Vagina (tissue), 2 donors: ENCODE measurements at places on chromosomes 7 and 10. TPM values are rescaled to one million over a fixed set of nuclear protein-coding genes. Genes with fewer than 3 reads are reported as not detected.

DNA sequence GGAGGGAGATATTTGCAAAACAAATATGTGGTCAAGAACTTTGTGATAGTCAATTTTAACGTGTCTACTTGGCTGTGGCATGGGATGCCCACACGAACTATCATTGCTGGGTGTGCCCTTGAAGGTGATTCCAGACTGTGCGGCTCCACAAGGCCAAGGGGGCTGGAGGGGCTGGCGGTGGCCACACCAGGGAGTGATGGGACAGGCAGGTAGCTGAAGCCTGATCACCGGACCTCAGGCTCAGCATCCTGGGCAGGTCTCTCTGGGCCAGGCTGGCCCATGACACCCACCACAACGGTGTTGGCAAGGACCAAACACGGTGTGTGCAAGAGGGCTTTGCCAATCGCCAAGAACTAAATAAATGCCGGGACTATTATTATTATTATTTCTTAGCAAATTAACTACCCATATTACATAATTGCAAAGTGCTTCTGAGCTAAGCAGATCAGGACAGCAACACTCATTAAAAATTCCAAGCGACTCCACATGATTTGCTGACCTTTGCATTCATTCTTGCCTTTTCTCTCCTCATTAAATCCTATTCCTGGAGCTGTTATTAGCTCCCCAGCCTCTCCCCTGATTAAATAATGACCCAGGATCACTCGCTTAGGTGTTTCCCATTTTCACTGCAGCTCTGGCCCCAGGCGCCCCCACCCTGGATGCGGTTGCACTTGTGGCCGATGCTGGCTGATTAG, 35.4 kb upstream of the PPP2R2D start:
- no peak for DNase-seq
- H3K27ac ChIP-seq, result no peak overlapping the region
- H3K36me3 ChIP-seq, result no peaks in the 10 kb centered on the region

GRCh38 chr10:117964536-117964935, 82.2 kb downstream of the RAB11FIP2 start:
- no peaks in the 10 kb centered on the region for H3K4me1 ChIP-seq
- no peak overlapping the region for H3K4me3 ChIP-seq
- no peaks in the 10 kb centered on the region for H3K27me3 ChIP-seq
- no peak overlapping the region for H3K27ac ChIP-seq
- H3K36me3 ChIP-seq, result no peaks in the 10 kb centered on the region

- no peaks in the 10 kb centered on the region for H3K27me3 ChIP-seq
- no peaks in the 10 kb centered on the region for H3K36me3 ChIP-seq
- peaks cover 20% of the 10 kb centered on the region for H3K4me1 ChIP-seq
- DNase-seq, result no peak
- no peak overlapping the region for H3K4me3 ChIP-seq
- H3K27ac ChIP-seq, result no peak overlapping the region
Observed at GRCh38 chr10:29881336-29881771, 178.0 kb downstream of the JCAD start.

GRCh38 chr10:97196223-97197029, 10.7 kb upstream of the SLIT1 start:
- H3K27me3 ChIP-seq, result no peaks in the 10 kb centered on the region
- H3K4me3 ChIP-seq, result peak overlapping the region; percentile 67
- H3K4me1 ChIP-seq, result peaks cover 14% of the 10 kb centered on the region
- peak overlapping the region; percentile 77 for H3K27ac ChIP-seq

- no peak for DNase-seq
- peak overlapping the region; percentile 99 for H3K27ac ChIP-seq
- H3K27me3 ChIP-seq, result no peaks in the 10 kb centered on the region
- H3K4me3 ChIP-seq, result peak overlapping the region; percentile 75
- no peaks in the 10 kb centered on the region for H3K36me3 ChIP-seq
Observed at GRCh38 chr7:76316984-76317781, 14.7 kb downstream of the HSPB1 start.

GRCh38 chr7:43653466-43653865, 70.6 kb downstream of the STK17A start:
- no peak for DNase-seq
- no peak overlapping the region for H3K4me3 ChIP-seq
- H3K27me3 ChIP-seq, result no peaks in the 10 kb centered on the region
- H3K4me1 ChIP-seq, result peaks cover 39% of the 10 kb centered on the region

The ESYT2 gene
- total RNA-seq, result 82.5 TPM

- no peak overlapping the region for H3K27ac ChIP-seq
- H3K36me3 ChIP-seq, result no peaks in the 10 kb centered on the region
- no peak overlapping the region for H3K4me3 ChIP-seq
- H3K4me1 ChIP-seq, result no peaks in the 10 kb centered on the region
- H3K27me3 ChIP-seq, result no peaks in the 10 kb centered on the region
Observed at GRCh38 chr10:83262434-83262833, 876.9 kb upstream of the GHITM start.

GRCh38 chr10:36608251-36608650, 517.1 kb upstream of the ANKRD30A start:
- no peaks in the 10 kb centered on the region for H3K36me3 ChIP-seq
- no peak overlapping the region for H3K4me3 ChIP-seq
- H3K27me3 ChIP-seq, result no peaks in the 10 kb centered on the region

The OR2A12 gene
- total RNA-seq, result not detected

The PIK3AP1 gene
- 5.9 TPM for total RNA-seq

The OR9A2 gene
- total RNA-seq, result not detected

GRCh38 chr7:53740971-53741370, 705.5 kb downstream of the POM121L12 start:
- H3K4me1 ChIP-seq, result no peaks in the 10 kb centered on the region
- no peak overlapping the region for H3K4me3 ChIP-seq
- DNase-seq, result no peak
- H3K27me3 ChIP-seq, result no peaks in the 10 kb centered on the region
- no peaks in the 10 kb centered on the region for H3K36me3 ChIP-seq

- no peaks in the 10 kb centered on the region for H3K4me1 ChIP-seq
- H3K4me3 ChIP-seq, result no peak overlapping the region
- no peaks in the 10 kb centered on the region for H3K27me3 ChIP-seq
- DNase-seq, result no peak
Observed at GRCh38 chr10:27794157-27794556, 48.5 kb upstream of the MKX start.

DNA sequence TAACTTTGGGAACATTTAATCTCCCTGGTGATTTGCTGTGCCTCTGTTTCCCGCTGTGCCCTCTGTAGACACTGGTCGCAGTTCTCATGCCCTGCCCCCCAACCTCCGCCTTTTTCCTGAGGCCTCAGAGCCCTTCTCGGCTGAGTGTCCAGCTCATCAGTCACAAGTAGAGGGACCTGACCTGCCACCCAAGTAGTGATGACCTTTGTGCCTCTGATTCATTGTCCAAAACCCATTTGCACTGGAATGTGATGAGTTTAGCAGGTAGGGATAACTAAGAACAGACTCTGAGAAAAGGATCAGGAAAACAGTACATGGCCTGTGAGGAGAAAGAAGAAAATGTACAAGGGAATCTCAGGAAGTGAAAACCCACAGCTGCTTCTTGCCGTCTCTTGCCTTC, 58.8 kb downstream of the LANCL2 start:
- H3K4me1 ChIP-seq, result no peaks in the 10 kb centered on the region
- H3K27me3 ChIP-seq, result no peaks in the 10 kb centered on the region
- H3K27ac ChIP-seq, result no peak overlapping the region
- H3K36me3 ChIP-seq, result peaks cover 12% of the 10 kb centered on the region

GRCh38 chr7:25240340-25240739, 12.1 kb upstream of the NPVF start:
- no peak for DNase-seq
- peaks cover 14% of the 10 kb centered on the region for H3K4me1 ChIP-seq
- H3K36me3 ChIP-seq, result no peaks in the 10 kb centered on the region
- no peak overlapping the region for H3K4me3 ChIP-seq

DNA sequence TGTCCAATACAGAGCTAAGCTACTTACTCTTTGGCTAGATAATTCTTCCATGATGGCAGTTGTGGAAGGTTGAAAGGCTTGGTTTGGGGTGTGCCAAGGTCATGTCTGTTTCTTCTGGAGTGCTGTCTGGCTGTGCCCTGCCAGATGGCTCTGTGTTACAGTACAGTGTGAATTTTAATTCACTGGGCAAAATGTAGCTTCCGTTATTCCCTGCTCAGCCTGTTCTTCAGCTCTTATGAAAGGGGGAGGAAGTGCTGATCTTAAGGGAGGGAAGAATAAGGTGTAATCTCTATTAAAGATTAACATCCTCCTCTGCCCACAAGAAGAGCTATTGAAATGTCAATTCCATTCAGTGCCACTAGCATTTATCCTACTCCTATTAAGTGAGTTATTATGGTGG, 52.2 kb downstream of the SND1 start:
- no peak overlapping the region for H3K4me3 ChIP-seq
- DNase-seq, result no peak
- no peaks in the 10 kb centered on the region for H3K27me3 ChIP-seq
- no peaks in the 10 kb centered on the region for H3K4me1 ChIP-seq
- no peak overlapping the region for H3K27ac ChIP-seq
- peaks cover 3% of the 10 kb centered on the region for H3K36me3 ChIP-seq

GRCh38 chr7:131443496-131443895, 112.9 kb downstream of the PODXL start:
- no peak overlapping the region for H3K27ac ChIP-seq
- H3K36me3 ChIP-seq, result peaks cover 20% of the 10 kb centered on the region
- no peak overlapping the region for H3K4me3 ChIP-seq
- no peaks in the 10 kb centered on the region for H3K27me3 ChIP-seq
- no peaks in the 10 kb centered on the region for H3K4me1 ChIP-seq
- no peak for DNase-seq

DNA sequence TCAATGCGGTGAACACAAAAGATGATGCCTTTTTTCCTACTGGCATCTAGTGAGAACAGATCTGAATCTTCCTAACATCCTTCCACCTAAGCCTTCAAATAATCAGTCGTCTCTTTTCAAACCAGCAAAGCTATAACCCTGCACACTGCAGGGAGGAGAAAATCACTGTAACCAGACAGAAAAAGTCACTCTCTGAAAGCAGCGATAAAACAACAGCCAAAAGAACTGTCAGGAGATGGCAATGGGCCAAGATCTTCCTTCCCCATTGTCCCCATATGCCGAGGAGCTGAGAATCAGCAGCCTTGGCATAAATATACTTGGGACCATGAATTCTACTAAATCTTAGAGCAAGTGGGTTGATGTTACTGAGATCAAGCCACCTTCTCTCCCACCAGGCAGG, 13.1 kb downstream of the FZD9 start:
- H3K27ac ChIP-seq, result peak overlapping the region; percentile 28
- H3K4me3 ChIP-seq, result no peak overlapping the region
- peaks cover 89% of the 10 kb centered on the region for H3K36me3 ChIP-seq
- DNase-seq, result no peak
- no peaks in the 10 kb centered on the region for H3K4me1 ChIP-seq

The CARD11 gene
- 2.9 TPM for total RNA-seq

- no peaks in the 10 kb centered on the region for H3K36me3 ChIP-seq
- DNase-seq, result no peak
- H3K4me1 ChIP-seq, result no peaks in the 10 kb centered on the region
- no peaks in the 10 kb centered on the region for H3K27me3 ChIP-seq
- no peak overlapping the region for H3K27ac ChIP-seq
Observed at GRCh38 chr10:76150139-76150875, 718.9 kb downstream of the LRMDA start.

The NME8 gene
- total RNA-seq, result not detected

The GIMAP7 gene
- total RNA-seq, result 16.0 TPM

- H3K4me3 ChIP-seq, result no peak overlapping the region
- no peak overlapping the region for H3K27ac ChIP-seq
- H3K4me1 ChIP-seq, result no peaks in the 10 kb centered on the region
- DNase-seq, result no peak
Observed at GRCh38 chr10:133141958-133142340, 18.1 kb upstream of the KNDC1 start.

- no peak for DNase-seq
- H3K4me1 ChIP-seq, result peaks cover 43% of the 10 kb centered on the region
- H3K4me3 ChIP-seq, result no peak overlapping the region
- no peaks in the 10 kb centered on the region for H3K36me3 ChIP-seq
- H3K27me3 ChIP-seq, result no peaks in the 10 kb centered on the region
Observed at GRCh38 chr7:28093623-28094232, 86.9 kb downstream of the JAZF1 start.

The IGF2BP3 gene
- total RNA-seq, result 11.8 TPM

The CYP3A7 gene
- total RNA-seq, result not detected

- DNase-seq, result no peak
- H3K4me1 ChIP-seq, result peaks cover 38% of the 10 kb centered on the region
- H3K27ac ChIP-seq, result peak overlapping the region; percentile 95
Observed at GRCh38 chr7:94403546-94403945, 8.9 kb downstream of the COL1A2 start.

DNA sequence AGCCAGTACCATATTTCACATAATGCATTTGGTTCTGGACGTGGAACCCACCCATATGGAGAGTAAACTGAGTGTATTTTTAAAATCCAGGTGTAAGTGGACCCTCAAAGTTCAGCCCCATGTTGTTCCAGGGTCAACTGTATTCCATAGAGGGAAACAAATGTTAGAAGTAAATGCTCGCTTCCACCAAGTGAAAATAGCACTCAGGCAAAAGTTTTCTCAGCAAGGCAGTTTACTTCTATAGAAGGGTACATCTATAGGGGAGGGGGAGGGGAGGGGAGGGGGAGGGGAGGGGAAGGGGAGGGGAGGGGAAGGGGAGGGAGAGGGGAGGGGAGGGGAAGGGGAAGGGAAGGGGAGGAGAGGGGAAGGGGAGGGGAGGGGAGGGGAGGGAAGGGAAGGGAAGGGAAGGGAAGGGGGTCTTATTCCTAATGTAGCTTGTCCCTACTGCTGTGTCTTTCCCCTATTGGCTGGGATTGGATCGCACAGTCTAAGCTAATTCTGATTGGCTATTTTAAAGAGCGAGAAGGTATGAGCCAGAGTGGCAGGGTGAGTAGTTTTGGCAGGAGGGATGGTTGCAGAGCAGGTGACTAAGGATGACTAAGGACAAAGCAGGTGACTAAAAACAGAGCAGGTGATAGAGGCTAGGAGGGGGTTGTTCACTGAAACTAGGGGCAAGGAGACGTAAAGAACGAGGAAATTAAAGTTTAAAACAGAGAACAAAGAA, 29.1 kb downstream of the GARIN1A start:
- peaks cover 8% of the 10 kb centered on the region for H3K4me1 ChIP-seq
- no peaks in the 10 kb centered on the region for H3K27me3 ChIP-seq
- no peak overlapping the region for H3K4me3 ChIP-seq
- DNase-seq, result no peak
- H3K36me3 ChIP-seq, result no peaks in the 10 kb centered on the region

DNA sequence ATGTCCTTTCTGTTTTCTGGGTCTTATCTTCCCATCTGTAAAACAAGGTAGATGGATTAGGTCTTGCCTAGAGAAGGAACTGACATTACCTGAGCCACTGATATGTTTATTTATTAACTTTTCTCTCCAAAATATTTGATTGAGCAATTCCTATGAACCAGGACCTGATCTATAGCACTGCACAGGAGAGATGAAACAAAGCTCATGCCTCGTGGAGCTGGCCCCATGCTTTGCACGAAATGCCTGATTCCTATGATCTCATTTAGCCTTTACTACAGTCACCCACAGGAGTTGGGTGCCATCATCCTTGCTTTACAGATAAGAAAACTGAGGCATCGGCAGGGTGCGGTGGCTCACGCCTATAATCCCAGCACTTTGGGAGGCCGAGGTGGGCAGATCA, 48.2 kb upstream of the ZMIZ1 start:
- H3K27ac ChIP-seq, result peak overlapping the region; percentile 68
- H3K4me1 ChIP-seq, result peaks cover 27% of the 10 kb centered on the region
- no peak overlapping the region for H3K4me3 ChIP-seq
- no peaks in the 10 kb centered on the region for H3K27me3 ChIP-seq
- H3K36me3 ChIP-seq, result no peaks in the 10 kb centered on the region
